ENCODE measurements at places on chromosomes 5 and 9. TPM values are rescaled to one million over a fixed set of nuclear protein-coding genes. Genes with fewer than 3 reads are reported as not detected.
A peak's percentile ranks its signal among the peaks of the same experiment; 100 is the strongest.

Gene CMBL
- 0.83 TPM for polyA plus RNA-seq

DNA sequence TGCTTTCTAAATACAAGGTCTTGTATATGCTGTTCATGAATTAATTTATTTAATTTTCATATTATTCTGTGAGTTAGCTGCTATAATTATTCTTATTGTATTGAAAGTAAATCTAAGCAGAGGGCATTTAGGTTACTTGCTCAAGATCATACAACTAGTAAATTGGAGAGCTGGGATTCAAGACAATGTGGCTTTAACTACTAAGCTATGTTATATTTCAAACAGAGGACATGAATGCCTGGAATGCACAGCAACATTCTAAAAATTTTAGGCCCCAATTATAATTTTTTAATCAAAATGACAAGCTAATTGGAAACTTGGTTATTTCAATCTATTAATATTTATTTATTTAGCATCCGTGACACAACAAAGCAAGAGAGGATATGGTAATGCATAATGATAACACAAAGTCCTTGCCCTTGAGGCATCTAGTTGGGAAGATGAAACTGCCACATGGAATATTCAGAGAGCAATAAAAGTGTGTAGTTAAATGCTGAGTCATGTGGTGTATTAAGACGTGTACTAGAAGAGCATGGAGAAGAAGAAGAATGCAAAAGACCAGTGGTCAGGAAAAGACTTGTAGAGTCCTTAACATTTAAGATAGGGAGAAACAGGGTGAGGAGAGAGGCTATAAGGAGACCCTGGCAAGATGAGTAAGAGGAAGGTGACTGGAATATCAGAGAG is 24.4 kb downstream of the CTXN3 start:
- no peak for DNase-seq

DNA sequence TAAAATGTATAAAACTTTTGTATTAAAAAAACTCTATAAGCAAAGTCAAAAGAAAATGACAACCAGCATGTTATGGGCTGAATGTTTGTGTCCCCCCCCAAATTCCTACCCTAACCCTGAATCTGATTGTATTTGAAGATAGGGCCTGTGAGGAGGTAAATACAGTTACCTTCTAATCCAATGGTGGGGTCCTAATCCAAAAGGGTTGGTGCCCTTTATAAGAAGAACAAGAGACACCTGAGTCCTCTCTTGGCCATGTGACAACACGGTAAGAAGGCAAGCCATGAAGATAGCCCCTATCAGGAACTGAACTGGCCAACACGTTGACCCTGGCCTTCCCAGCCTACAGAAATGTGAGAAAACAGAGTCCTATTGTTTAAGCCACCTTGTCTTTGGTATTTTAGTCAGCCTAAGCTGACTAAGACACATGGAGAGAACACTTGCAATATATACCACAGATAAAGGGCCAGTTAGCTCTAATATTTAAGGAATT is 49.7 kb upstream of the AKNA start:
- DNase-seq: no peak

- no peak for DNase-seq
Observed at GRCh38 chr5:131366428-131366827, 102.6 kb downstream of the CDC42SE2 start.

DNA sequence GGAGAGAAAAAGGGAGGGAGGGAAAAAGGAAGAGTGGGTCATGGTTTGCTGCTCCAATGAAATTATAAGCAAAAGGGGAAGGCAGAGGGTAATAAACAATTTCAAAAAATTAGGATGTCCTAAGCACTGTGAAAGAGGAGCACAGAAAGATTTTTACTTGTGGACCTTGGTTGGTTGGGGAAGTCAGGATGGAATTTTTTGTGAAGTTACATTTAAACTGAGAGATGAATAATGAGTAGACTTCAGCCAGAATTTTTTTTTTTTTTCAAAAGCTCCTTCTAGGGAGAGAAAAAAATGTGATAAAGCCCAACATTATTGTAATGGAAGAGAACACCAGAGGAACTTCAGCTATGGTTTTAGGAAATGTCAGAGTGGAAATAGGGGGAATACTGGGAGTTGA is 515.9 kb upstream of the PAPPA start:
- DNase-seq: no peak

GRCh38 chr9:90801241-90801972 is at the start of gene SYK:
Gene SYK (plus strand): TSS chr9:90801819. CDS start chr9:90843899, 42,080 bp downstream.
- DNase-seq: peak; percentile 38
